ENCODE measurements at places on chromosomes 5 and 9.

- DNase-seq = no peak
Measured at GRCh38 chr9:36832164-36832795, 201.8 kb downstream of the PAX5 start.

DNA sequence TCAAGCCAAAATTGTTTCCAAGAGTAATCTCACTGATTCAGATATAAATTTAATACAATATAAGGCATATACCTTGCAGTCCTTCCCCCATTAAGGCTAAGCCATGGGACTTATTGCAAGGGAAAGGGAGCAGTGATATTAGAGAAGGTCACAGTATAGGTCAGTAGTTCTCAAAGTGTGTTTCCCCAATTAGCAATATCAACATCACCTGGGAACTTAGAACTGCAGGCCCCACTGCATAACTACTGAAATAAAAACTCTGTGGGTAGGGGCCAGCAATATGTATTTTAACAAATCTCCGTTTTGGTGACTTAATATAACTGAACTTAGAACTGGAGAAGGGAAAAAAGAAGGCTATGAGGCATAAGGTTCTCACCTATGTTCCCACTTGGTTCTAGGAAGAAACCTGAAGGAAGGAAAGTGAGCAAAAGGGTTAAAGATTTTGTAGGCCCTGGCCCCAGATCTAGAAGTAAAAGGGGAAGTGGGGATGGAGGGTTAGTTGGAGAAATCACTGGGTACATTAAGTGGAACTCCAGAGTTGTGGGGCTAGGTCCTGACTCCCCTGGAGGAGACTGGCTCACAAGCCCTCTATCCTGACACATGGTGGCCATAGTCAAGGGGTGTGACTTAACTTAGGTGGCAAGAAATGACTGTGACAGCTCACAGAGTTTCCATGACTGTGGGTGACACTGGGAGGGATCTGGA is 40.7 kb downstream of the WDR36 start:
- no peak for DNase-seq

DNA sequence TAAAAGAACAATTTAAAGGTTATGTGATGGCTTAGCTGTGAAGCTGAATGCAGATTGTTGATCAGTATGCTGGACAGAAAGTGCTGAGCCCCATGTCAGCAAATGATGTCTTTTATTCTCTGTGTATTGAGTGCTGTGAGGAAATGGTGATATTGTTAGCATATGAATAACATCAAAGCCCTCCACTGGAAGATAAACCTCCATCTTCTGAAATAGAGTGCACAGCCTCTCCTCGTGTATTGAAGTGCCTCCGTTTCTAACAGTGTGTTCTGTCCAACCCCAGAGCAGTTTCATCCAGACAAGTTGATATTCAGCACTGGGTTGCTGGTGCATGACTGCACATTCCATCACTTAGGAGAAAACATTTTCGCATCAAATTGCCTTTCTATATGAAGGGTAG is 242.9 kb downstream of the CSNK1G3 start:
- DNase-seq = peak; percentile 30

DNA sequence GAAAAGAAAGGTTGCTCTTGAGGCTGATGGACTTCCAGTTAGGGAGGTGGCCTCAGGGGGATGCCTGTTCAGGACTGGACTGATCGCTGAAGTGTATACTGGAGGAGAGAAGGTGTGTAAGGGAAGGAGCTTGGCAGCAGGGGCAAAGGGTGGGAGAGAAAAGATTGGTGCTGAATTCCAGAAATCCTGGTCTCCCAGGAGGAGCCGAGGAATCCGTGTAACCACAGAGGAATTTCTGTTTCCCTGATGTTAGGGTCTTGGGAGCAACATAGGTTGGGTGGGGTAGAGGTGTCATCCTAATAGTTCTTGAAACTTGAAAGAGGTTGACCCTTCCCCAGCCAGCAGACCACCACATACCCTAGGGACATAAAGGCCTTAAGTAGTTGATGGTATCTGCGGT is 88.9 kb upstream of the PTPN3 start:
- DNase-seq = no peak

- DNase-seq = no peak
Measured at GRCh38 chr5:8474569-8474930, 605.6 kb downstream of the MTRR start.

GRCh38 chr9:130110166-130110565 is 56.5 kb downstream of the GPR107 start:
- peak; percentile 3 for DNase-seq

DNA sequence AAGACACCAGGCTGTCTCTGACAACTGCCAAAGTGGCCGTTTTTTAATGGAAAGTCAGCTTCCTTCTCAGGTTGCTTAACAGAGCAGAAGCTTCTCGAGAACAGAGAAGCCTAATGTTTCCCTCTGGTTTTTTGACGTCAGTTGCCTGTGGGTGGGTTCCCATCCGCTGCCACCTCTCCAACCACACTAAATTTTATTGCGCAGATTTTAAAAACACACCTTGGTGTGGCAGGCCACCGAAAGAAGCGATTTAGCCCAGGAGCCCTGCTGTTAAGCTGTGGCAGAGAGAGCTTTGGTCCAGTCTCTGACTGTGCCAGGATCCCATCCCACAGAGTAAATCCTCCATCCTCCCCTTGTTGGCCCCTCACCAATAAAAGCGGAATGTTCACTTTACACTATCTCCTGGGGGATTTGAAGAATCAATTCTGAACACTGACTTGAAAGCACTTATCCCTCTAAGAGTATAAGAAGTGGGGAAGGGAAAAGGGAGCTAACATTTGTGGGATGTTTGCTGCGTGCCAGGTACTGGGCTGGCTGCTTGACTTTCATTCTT is 181.6 kb downstream of the AOPEP start:
- no peak for DNase-seq

DNA sequence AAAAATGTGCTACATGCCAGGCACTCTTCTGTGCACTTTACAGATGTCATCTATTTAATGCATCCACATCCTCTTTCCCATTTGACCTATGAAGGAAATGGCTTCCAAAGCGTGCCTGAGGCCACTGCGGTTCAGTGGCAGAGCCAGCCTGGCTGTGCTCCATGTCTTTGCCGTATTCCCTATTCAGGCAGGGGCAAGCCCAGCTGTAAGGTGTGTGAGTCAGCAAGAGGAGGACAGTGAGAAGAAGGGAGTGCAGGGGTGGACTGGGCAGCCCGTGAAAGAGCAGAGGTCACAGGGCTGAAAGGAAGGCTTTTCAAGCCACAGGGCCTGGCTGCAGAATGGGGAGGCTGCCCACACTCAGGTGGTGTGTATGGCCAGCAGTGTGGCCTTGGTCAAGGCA is 91.7 kb downstream of the HRH2 start:
- DNase-seq = no peak

GRCh38 chr9:125785248-125785751 is 38.1 kb downstream of the PBX3 start:
- DNase-seq = no peak

DNA sequence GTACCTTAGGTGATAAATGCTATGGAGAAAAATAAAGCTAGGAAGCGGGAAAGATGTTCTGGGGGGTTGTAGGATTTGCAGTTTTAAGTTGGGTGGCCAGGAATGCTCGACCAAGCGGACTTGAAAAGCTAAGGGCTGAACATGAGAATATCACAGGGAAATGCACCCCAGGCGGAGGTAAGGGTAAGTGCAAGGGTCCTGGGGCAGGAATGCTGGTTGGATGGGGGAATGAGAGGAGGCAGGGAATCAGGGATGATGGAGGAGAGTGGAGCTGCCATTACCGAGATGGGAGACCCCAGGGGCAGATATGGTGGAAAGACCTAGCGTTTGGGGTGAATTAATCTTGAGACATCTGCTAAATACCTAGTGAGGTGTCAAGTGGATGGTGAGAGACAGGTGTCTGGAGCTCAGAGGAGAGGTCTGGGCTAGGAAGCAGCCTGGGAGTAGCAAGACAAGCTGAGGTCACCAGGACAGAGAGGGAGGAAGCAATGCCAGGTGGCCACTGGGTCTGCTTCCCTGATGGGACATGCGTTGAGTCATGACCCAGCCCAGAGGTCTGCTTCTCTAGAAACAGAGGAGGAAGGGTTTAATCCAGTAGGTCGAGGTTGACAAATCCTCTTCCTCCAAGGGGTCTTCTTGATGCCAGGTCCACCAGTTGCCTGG is 77.7 kb upstream of the ASS1 start:
- DNase-seq = no peak

DNA sequence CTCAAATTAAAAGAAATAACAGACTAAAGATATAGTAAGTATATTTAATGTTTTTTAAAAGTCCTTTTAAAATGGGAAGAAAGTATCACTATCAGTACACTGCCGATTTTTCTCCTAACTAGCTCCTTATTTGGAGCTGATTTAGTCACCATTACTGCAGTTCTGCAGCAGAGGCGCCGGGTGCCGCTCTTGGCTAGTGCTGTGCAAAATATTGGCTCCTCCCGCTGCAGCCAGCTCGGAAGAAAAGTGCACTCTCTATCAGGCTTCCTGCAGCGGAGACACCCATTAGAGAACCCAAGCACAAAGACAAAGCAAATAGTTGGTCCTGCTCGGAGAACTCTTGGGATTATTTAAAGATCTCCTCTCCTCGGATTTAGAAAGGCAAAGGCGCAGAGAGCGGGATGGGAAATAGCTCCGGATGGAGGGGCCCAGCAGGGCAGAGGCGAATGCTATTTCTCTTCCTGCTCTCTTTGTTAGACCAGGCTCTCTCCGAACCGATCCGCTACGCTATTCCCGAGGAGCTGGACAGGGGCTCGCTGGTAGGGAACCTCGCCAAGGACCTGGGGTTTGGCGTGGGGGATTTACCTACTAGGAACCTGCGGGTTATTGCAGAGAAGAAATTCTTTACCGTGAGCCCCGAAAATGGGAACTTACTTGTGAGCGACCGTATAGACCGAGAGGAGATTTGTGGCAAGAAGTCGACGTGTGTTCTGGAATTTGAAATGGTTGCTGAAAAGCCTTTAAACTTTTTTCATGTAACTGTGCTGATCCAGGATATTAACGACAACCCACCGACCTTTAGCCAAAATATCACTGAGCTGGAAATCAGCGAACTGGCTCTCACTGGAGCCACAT is at the start of gene PCDHGB3:
Gene PCDHGB3 (plus strand): TSS at position 249 of the 855 bp plus-strand sequence. CDS start 153 bp downstream, at position 402.
- no peak for DNase-seq

- no peak for DNase-seq
Measured at GRCh38 chr5:170508660-170509347, 5.0 kb downstream of the KCNIP1 start.

DNA sequence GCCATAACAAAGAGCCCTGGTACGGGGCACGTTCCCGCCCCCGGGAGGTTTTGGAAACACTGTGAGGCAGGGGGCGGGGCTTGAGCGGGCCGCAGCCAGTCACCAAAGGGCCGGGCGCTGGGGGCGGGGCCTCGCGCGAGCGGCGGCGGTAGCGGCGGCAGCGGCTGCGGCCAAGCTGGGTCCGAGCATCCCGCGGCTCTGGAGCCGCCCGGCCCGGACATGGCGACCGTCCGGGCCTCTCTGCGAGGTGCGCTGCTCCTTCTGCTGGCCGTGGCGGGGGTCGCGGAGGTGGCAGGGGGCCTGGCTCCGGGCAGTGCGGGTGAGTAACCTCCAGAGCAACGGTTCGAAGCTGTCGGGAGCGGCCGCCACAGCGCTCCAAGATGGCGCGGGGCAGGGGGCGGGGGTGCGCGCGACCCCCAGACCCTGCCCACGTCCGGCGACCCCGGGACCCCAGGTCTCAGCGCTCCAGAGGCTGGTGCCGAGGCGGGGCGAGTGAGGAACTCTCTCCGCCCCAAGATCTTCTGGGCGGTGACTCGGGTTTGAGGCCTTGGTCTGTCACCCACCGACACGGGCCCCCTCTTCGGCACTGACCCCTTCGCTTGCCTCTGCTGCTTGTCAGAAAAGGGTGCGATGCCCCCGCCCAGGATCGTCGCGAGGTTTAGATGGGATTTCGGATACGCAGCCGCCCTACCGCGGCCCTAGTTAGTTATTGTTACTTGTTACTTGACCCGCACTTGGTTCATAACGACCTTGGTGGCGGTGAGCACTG is at the start of gene RECK:
Gene RECK (plus strand): TSS at position 134 of the 769 bp plus-strand sequence. CDS start 86 bp downstream, at position 220.
- DNase-seq = peak; percentile 63

- DNase-seq = peak; percentile 20
Measured at GRCh38 chr9:103371152-103371551, 376.0 kb downstream of the CYLC2 start.

DNA sequence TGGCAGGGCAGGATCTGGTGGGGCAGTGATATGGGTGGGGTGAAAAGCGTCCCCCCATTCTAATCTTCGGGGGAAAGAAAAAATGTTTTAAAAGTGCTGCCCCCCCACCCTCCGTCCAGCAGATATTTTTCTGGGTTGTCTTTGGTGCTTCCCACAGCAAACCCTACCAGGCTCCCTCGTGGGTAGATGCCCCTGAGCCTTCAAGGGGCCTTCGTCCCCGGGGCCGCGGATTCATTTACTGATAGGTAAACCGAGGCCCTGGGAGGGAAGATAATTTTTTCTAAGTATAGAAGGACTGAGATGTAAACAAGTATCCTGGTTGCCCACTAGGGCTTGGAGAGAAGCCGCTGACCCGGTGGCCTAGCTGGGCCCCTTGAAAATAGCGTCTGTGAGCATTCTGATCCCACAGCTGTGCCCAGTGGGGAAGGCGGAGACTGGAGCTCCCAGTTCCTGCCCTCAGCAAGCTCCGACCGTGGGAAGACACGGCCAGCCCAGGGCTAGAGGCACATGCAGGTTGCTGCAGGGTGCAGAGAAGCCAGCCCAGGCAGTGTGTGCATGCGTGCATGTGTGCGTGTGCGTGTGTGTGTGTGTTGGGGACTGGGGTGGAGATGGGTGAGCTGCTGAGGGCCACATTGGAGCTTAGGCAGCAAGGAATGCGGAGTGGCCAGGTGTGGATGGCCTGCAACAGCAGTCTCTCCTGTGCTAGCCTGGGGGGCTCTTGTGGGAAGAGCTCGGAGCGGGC is 6.0 kb upstream of the RXRA start:
- no peak for DNase-seq

- no peak for DNase-seq
Measured at GRCh38 chr5:150661821-150662596, 958 bp downstream of the MYOZ3 start.

DNA sequence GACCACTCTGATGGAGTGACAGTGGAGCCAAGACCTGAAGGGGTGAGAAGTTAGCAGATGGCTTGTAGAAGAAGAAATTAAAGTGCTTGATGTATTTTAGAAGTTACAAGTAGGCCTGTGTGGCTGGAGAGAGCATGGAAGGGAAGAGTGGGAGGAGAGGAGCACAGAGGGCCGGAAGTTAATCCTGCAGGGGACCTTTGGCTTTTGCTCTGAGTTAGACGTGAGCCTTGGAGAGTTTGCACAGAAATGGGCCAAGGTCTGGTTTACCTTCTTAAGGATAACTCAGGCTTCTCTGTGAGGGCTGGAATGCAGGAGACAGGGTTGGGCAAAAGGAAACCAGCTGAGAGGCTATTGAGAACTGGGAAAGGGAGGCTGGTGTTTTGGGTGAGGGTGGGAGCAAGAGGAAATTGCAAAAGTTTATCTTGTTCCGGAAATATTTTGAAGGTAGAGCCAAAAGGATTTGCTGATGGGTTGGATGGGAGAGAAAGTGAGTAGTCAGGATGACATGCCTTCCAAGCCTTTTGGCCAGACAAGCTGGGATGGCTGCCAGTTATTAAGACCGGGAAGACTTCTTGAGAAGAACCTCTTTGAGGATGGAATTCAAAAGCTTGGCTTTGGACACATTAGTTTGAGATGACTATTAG is 17.5 kb upstream of the F2RL1 start:
- DNase-seq = no peak

GRCh38 chr5:103232393-103232999 is 26.1 kb upstream of the MACIR start:
- no peak for DNase-seq

GRCh38 chr5:155783246-155783645 is 543.7 kb upstream of the SGCD start:
- no peak for DNase-seq
